Central memory CD4-positive, alpha-beta T cell (primary cell): ENCODE measurements at places on chromosomes 2 and 18.

- peak; percentile 5 for DNase-seq
Observed at GRCh38 chr2:197952540-197953202, 148.3 kb downstream of the PLCL1 start.

DNA sequence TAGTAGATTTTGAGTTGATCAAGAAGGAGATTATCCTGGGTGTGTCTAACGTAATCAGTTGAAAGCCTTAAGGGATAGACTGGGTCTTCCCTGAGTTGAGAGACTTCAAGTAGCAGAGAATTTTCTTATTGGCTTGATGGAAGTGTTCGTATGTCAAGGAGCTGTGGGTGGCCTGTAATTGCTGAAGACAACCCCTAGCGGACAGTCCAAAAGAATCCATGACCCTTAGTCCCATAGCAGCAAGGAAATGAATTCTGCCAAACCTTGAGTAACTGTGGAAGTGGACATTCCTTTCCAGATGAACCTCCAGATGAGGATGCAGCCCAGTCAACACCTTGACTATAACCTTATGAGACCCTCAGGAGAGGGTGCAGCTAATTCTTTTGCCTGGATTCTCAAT, 786.3 kb downstream of the SOCS6 start:
- no peak for DNase-seq

- no peak for DNase-seq
Observed at GRCh38 chr18:57210107-57210715, 63.3 kb downstream of the BOD1L2 start.

DNA sequence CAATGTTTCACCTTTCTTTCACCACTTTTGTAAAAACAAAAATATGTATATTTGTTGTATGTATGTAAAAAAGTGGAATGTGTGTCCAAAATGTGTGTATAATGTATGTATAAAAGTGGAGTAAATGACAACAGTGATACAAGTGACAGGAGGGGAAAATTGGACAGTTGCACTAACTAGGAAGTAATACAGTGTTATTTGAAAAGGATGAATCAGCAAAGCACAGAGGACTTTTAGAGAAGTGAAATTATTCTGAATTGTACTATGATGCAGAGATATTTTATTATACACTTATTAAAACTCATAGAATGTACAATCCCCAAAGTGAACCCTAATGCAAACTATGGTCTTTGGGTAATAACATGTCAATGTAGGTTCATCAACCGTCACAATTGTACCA, 331.3 kb upstream of the CNTNAP5 start:
- DNase-seq, result no peak

DNA sequence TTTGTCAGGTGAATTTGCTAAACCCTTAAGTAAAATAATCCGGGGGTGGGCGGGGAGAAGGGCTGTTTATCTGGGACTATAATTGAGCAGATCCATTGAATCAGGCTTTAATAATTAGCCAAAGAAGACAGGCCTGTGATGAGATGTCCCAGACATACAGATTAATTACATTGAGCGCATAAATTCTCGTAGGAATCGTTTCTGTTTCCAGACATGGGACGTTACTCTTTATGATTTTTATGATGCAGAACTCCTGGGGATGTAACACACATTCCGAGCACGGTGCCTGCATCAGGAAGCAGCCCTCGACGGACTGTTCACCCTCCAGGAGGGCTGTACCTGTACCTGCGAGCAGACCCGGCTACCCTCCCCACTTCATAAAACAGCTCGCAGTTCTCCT, 88.9 kb downstream of the SMIM21 start:
- no peak for DNase-seq

DNA sequence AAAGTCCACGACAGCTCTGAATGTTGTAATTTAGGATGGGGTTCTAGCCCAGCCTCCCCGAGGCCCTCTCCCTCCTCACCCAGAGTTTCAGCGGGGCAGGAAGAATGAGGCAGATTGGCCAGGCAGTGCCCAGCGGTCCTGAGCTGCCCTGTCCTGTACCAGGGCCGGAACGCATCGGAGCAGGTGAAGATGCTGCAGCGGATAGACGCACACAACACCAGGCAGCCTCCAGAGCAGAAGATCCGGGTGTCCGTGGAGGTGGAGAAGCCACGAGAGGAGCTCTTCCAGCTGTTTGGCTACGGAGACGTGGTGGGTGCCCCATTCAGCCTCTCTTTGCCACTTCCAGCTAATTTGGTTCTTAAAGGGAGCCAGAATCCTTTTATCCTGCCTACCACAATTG, 10.8 kb downstream of the KHK start:
- DNase-seq, result no peak

- DNase-seq, result no peak
Observed at GRCh38 chr2:54610700-54611099, 112.8 kb upstream of the EML6 start.

DNA sequence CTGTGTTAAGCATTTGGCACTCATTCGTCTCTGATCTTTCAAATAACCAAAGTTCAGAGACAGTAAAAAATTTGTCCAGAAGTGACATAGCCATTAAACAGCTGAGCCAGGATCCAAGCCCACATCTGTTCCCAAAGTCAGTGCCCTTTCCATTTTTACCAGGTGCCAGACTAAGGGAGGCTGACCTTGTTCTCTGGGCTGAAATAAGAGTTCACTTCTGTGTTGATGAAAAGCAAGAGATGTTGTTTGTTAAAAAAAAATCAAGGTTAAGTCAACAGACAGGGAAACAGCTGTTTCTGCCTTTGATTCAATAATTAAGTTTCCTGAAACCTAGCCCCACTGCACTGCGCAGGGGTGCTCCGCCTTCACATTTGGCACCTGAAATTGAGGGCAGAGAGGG, 117.1 kb downstream of the PRKRA start:
- DNase-seq, result no peak

DNA sequence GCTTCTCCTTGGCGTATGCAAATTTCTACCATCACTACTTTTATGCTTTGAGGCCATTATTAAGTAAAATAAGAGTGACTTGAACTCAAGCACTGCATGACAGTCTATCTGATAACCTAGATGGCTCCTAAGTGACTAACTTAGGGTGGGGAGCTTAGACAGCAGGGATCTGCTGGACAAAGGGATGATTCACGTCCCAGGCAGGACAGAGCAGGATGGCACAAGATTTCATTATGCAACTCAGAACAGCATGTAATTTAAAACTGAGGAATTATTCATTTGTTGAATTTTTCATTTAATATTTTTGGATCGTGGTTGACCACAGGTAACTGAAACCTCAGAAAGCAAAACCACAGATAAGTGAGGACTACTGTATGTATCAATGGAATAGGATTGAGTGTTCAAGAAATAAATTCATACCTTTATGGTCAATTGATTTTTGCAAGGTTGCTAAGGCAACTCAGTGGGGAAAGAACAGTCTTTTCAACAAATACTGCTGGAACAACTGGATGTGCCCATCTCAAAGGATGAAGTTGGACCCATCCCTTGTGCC, 115.3 kb downstream of the MBD2 start:
- DNase-seq, result no peak

- DNase-seq, result no peak
Observed at GRCh38 chr18:37260367-37261093, 305.1 kb downstream of the CELF4 start.

DNA sequence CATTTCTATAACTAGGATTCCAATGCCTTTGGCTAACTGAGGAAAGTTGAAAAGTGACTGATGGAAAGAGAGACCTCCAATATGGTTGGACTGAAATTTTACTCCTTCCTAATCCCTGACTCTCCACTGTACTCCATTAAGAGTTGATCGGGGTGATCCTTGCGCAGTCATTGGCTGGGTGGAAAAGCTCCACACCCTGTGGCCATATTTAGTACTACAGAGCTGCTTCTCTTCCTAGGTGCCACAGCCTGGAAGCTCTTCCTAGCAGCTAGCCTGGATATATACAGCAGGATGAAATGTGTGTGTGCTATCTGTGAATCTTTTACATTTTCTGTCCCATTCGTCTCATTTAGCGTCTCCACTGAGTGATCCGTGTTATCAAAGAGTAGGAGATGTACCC, 71.2 kb downstream of the MEP1B start:
- DNase-seq, result no peak

- no peak for DNase-seq
Observed at GRCh38 chr2:235170536-235171521, 219.0 kb downstream of the SH3BP4 start.
